ENCODE measurements at places on chromosomes 11 and 22.
A peak's percentile ranks its signal among the peaks of the same experiment; 100 is the strongest.

- no peak for DNase-seq
These were observed 73.6 kb downstream of the RPL27A start for GRCh38 chr11:8756201-8756600.

DNA sequence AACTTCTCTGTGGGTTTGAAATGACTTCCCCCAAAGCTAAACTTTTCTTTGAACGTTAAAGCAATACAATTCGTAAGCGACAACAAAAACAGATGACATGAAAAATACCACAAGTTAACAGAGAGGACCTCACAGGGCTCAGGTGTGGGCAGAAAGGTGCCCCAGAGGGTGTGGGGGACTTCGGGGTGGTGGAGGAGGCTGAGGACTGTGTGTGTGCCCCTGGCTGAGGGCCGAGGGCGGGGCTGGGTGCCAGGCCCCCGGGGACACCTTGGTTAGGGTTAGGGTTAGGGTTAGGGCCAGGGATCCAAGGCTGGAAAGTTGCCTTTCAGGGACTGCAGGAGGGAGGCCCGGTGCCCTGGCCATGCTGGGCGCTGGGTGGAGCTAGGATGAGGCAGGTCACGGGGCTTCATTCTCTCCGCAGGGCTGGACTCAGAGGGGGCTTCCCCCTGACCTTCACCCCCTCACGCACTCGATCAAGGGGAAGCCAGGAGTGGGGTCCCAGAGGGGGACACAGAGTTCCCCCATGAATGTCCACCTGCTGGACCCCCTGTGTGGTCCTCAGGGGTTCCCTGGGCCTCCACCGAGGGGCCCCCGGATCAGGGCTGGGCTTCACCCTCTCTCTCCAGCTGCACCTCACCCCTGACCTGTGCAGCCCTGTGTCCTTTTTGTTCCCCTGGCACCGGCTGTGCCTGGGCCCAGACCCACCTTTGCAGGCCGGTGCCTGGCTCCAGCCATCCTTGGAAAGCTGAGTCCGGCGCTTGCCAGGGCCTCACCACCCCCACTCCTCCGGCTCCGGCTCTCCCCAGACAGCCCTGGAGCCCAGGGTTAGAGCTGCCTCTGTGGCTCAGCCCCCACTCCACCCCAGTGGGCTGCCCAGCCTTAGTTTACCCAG is 7.0 kb downstream of the TNNI2 start:
- no peak for DNase-seq

- DNase-seq = no peak
These were observed 174.9 kb upstream of the C11orf87 start for GRCh38 chr11:109247071-109247470.

GRCh38 chr22:49432211-49432896 is 395.3 kb downstream of the BRD1 start:
- no peak for DNase-seq

GRCh38 chr11:79441461-79441875 is 638 bp upstream of the TENM4 start:
- peak; percentile 18 for DNase-seq

GRCh38 chr22:49405590-49405989 is 422.1 kb downstream of the BRD1 start:
- no peak for DNase-seq

DNA sequence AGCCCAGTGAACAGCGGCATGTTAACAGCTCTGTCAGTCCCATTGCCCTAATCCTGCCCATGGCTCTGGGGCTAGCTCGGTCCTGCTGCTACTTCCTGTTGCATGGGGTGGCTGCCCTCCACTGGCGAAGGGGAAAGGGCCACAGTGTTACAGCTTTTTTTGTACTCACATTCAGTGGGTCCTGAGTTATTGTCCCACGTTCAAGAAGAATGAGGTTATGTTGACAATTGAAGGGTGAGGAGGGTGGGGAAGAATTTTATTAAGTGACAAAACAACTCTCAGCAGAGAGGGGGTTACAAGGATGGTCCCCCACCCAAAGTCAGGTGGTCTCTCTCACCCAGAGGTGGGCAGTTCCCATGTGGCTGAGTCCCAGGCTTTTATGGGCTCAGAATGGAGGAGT is 17.7 kb upstream of the MS4A7 start:
- no peak for DNase-seq

- DNase-seq = no peak
These were observed 43.9 kb downstream of the DDX6 start for GRCh38 chr11:118746988-118747585.

- DNase-seq = no peak
These were observed 30.3 kb downstream of the ATM start for GRCh38 chr11:108253176-108253575.

GRCh38 chr11:3120071-3120792 is 44.9 kb downstream of the OSBPL5 start:
- no peak for DNase-seq

- peak; percentile 88 for DNase-seq
These were observed 18.4 kb downstream of the B3GAT1 start for GRCh38 chr11:134393638-134394037.

GRCh38 chr11:35087648-35088047 is 51.3 kb upstream of the CD44 start:
- DNase-seq = no peak

DNA sequence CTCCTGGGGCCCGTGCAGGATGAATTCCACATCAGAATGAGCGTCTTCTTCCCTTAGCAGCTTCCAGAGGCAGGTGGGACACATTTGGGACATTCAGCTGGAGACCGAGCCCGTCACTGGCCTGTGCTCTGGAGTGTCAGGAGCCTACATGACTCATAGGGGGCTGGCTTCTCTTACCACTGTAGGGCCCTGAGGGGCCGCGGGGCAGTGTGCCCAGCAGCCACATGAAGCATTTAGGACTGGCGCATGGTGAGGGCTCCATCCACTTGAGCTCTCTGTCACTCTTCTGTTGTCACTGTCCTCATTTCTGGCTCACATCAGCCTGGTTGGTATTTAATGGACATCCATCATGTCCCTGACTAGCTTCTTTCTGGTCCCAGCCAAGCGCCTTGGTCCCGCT is 38.0 kb upstream of the TEF start:
- no peak for DNase-seq

DNA sequence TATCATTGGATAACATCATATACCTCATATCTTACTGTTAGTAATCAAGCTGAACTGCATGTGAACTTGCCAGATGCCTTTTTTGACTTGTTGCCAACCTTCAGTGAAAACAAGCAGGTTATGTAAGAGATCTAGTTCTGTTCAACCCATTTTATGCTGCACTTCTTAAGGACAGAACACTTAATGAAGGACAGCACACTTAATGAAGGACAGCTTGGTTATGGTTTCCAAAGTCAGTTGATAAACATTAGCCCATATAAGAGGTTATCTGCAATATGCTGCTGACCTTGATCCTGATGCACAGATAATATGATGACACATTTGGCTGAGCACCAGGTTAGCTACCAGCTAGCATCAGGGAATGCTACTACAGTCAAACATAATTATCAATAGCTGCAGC is 358.7 kb upstream of the PDGFD start:
- peak; percentile 58 for DNase-seq

DNA sequence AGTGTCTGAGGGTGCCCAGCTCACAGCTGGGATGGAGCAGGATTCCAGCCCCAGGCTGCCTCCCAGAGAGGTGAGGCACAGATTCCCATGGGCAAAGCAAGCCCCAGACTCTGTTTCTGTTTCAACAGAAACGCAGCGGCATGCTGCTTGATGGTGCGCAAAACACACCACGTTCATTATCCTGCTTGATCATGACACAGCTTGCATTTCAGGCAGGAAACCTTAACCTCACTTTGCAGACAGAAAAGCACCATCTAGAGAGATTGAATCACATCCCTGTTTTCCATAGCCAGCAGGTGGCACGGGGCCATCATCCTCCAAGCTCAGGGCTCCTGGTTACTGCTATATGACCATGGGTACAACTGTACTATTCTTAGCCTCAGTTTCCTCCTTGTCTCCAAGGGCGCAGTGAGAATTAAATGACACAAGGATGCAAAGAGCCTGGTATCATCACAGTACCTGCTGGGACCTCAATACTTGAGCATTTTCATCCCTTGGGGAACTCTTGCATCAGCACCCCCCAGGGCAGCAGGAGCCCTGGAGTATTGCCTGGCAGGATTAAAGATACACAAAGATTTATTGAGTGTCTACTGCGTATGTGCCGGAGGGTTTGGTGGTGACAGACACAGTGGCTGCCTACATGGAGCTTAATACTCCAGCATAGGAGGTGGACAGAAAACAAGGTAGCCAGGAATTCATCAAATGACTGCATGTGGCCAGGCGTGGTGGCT is 110.0 kb downstream of the TP53I11 start:
- DNase-seq = no peak

- no peak for DNase-seq
These were observed 8.7 kb upstream of the DAGLA start for GRCh38 chr11:61671527-61671926.

DNA sequence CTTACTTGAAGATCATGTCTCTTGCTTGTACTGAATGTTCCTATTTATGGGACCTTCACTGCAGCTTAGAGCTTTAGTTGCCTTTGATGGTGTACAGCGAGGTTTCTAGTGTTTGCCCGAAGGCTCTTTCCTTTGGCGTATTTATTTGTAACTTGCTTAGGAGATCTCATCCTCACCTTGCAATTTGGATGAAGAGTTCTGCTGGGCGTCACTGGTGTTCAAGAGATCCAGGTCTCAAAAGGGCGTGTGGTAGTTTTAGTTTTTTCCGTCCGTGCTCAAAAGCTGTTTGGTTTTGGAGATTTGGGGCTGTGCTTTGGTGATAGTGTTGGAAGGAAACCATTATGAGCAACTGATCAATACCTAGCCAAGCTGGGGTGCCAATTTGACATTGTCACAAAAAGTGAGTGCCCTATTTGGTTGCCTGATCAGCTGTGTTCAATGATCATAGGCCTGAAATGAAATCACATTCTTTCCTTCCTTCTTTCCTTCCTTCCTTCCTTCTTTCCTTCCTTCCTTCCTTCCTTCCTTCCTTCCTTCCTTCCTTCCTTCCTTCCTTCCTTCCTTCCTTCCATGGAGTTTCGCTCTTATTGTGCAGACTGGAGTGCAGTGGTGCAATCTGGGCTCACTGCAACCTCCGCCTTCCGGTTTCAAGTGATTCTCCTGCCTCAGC is 69.7 kb upstream of the GRAMD1B start:
- DNase-seq = no peak

- no peak for DNase-seq
These were observed 18.5 kb upstream of the BAIAP2L2 start for GRCh38 chr22:38129021-38129420.

- no peak for DNase-seq
These were observed 55.9 kb downstream of the BTG4 start for GRCh38 chr11:111456086-111456858.

DNA sequence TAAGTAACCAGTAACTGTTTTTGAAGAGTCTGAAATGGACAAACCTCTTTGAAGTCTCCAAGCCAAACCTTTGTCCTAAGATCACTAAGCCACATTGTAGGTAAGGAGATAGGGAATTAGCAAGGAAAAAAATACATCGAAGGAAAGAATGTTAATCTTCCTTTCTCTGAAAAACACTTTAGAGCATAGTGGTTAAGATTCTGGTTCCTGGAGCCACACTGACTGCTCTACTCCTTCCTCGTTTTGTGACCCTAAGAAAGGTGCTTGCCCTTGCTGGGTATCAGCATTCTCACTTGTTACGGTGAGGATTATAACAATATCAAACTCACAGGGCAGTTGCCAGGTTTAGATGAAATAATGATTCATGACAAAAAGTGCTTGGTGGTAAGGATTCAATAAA is 104.0 kb downstream of the SIK3 start:
- DNase-seq = no peak

- no peak for DNase-seq
These were observed 12.9 kb downstream of the OR51L1 start for GRCh38 chr11:5007561-5007960.

- peak; percentile 71 for DNase-seq
These were observed 650 bp downstream of the GUCY1A2 start for GRCh38 chr11:107017433-107018218.

DNA sequence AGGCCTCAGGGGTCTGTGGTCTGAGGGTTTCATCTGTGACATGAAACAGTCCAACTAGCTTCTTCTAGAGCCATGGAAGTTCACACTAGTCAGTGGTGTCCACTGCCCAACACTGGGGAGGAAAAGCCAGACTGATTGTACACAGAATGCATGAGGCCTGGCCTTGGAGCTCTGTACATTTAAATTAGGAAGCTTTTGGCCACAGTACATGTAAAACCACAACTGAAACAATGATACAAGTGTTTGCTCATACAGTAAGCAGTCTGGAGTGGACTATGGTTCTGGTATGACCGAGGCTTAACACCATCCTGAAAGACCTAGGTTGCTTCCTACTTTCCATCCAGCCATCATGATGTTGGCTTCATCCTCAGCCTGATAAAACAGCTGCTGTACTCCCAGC is 73.8 kb upstream of the SESN3 start:
- no peak for DNase-seq

DNA sequence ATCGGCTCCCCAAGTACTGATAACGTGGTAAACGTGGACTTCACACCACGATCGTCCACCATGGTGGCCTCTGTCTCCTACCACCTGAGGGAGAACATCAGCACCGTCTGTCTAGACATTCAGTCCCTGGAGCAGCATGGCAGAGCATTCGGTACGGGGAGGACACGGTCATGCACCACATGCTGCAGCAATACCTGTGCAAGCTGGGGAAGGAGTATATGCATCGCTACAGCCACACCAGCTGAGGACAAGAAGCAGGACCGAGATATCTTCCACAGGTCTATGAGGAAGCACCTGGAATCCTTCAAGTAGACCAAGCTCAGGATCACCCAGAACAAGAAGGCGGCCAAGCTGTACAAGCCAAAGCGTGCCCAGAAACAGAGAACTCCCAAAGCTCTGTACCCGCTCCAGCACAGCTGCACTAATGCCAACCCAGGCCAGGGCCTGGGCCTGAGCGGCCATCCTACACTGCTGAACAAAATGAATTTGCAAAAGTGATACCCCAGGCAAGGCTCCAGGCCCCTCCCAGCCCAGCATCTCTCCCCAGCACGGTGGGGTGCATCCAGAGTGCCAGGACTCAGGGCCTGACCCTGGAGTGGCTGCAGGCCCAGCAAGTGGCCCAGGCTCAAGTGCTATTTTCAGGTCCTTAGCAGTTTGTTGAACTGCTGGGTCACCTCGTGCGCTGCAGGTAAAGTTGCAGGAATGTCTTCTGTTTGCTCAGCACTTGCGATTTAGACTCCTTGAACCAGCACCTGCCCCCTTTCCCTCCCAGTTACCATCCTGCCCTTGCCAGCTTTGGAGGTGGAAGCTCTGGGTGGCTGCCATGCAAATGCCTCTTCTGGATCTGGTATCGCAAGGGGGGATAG is 119.3 kb upstream of the SERPIND1 start:
- DNase-seq = no peak

GRCh38 chr11:62851807-62852522 is 12.6 kb upstream of the WDR74 start:
- no peak for DNase-seq

DNA sequence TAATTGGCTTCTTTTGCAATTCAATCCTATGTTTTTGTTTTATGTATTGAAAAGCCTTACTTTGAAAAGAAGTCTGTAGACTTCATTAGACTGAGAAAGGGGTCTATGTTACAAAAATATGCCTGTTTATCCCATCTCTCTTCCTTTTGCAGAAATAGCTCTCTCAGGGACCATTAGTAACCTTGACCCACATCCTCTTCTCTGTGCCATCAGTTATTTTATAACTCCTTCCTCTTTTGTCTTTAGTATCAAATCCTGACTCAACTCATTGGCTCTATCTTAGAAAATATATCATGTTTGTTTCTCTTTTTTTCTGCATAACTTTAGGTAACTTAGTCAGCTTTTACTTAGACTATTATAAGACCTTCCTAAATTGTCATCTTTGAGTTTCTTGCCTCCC is 20.3 kb downstream of the ZC3H12C start:
- DNase-seq = no peak

Measured in Ammon's horn (tissue), 1 donor.